ENCODE measurements at places on chromosomes 11 and 22. TPM values are rescaled to one million over a fixed set of nuclear protein-coding genes. Genes with fewer than 3 reads are reported as not detected.

UBXN1 gene
- 96.5 TPM for total RNA-seq

NXF1 gene
- total RNA-seq = 49.2 TPM

TPST2 gene
- total RNA-seq = 66.4 TPM

GLB1L3 gene
- total RNA-seq = not detected

SCO2 gene
- total RNA-seq = 3.0 TPM

TNNI2 gene
- not detected for total RNA-seq

OR10G8 gene
- not detected for total RNA-seq

LIPT2 gene
- total RNA-seq = 1.4 TPM

PAX6 gene
- total RNA-seq = not detected

MAP4K2 gene
- total RNA-seq = 11.0 TPM

ANO3 gene
- 0.23 TPM for total RNA-seq

ELFN2 gene
- total RNA-seq = 0.59 TPM

BARX2 gene
- total RNA-seq = not detected

LUZP2 gene
- 8.0 TPM for total RNA-seq

MFRP gene
- not detected for total RNA-seq

ARHGAP8 gene
- total RNA-seq = not detected

ISX gene
- total RNA-seq = not detected

PARVA gene
- 80.9 TPM for total RNA-seq

HSPB2 gene
- total RNA-seq = 0.14 TPM

UPB1 gene
- 0.30 TPM for total RNA-seq

Data from smooth muscle cell of the umbilical artery (primary cell).